CD4-positive, alpha-beta T cell treated with Interleukin-17A for 1 hour (primary cell): ENCODE measurements at places on chromosomes 1 and 21.

- no peak for DNase-seq
These were observed 2.7 kb downstream of the FAM163A start for GRCh38 chr1:179745743-179746142.

DNA sequence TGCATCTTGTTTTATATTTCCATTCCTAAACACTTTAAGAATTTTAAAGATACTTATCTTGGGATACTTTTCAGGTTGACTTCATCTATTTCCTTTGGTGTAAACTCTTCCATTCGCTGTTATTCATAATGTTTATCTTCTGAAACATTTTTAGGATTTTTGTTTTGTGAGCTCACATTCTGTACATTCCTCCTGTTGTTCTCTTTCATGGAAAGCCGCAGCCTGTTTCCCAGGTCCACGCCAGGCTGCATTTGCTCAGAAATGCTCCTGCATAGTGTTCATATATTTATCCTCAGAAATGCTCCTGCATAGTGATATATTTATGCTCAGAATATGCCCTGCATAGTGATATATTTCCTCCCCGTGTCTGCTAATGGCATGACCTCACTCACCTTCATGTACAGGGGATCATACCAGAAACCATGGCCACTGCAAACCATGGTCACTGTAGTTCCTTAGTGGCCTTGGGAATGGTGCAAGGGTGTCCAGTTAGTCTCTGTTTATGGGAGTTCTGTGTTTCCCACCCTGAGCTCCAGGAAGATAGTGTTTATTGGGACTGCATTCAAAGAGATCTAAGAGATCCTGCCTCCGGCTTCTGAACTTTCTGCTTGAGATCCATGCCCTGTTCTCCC, 153.9 kb upstream of the GREM2 start:
- no peak for DNase-seq

DNA sequence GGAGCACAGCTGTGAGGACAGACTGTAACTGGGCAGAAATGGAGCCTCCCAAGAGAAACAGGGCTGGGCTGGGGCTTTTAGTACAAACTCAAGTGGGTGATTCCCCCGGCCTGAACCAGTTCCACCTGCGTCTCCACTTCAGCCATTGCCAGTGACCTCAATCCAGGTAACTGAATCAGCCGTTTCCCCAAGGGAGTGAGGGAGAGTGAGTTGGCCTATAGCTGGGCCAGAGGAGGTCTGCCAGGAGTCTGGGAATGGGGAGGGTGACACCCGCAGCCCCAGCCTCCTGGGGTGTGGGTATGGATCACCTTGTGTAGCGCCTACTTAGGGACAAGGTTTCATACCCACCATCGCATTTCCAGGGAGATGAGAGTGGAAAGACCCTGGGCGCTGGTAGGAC, 8.5 kb downstream of the SLC26A9 start:
- DNase-seq: no peak

DNA sequence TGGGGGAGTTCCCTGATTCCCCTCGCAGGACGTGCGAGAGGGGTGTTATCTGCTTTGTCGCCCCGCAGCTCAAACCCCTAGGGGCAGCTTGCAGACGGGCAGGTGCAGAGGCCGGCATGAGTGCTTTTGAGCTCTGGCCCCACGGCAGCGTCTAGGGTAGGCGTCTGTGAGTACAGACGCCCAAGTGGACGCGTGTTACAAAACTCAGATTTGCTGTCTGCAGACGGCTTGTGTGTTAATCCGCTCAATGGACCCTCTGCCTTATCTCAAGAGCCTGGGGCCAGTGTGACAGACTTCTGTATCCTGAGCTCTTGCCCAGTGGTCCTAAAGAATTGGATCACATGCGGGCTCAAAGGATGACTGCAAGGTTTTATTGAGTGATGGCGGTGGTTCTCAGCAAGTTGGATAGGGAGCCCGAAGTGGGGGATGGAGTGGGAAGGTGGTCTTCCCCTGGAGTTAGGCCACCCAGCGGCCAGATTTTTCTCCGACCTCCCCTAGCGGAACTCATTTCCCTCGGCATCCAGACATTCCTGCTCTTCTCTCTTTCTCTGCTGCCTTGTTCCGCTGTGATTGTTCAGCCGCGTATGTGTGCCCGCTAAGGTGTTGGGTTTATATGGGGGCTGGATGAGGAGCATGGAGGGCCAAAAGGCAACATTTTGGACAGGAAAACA, 9.4 kb downstream of the CFHR4 start:
- DNase-seq: no peak

- DNase-seq: no peak
These were observed 810 bp upstream of the HLX start for GRCh38 chr1:220878191-220879075.

GRCh38 chr1:16644193-16644481, 22.6 kb downstream of the RNU1-3 start:
- DNase-seq: no peak

GRCh38 chr1:38403667-38404066, 357.1 kb upstream of the POU3F1 start:
- DNase-seq: no peak

DNA sequence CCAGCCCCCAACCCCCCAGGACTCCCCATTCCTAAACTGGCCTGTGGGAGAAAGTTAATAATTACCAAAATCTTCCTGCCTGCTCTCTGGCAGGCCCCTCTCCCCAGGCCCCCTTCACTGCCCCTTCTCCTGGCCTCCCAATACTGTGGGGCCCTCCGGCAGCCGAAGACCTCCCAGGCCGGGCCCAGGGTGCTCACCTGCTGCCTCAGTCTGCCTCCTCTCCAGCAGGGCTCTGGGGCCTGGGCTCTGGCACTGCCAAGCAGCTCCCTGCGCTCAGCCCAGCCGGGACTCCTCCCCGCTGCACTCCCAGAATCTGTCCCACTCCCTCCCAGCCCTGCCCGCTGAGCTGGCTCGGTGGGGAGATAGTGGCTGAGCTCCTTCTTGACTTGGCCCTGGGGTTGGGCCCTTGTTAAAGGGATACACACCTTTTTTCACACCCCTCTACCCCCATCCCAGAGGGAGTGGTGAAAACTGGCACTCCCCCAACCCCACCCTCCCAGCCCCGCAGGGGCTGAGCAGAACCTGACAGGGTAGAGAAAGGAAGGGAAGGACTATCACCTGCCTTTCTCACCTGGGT, at the start of gene S100A16:
S100A16 (minus strand) TSS at position 383 of the 577 bp plus-strand sequence. CDS start 4,986 bp downstream, outside the sequence.
- DNase-seq: no peak

DNA sequence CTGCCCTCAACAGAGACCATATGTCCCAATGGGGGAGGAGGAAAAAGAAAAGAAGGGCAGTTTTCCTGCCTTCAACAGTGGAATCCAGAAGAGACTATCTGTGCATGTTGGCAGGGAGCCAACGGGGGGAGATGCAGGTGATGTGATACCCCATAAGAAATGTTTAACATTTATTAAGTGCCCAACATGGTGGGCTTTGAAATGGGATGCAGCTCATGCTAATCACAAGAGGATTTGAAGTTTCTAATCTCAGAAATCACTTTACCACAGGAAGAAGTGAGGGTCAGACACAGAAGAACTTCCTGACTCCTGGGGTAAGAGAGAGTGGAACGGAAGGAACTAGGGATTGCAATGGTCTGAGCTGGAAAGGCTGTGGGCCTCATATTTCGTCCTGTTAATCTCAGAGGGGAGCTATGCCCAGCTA, 16.2 kb downstream of the CSRP1 start:
- no peak for DNase-seq

DNA sequence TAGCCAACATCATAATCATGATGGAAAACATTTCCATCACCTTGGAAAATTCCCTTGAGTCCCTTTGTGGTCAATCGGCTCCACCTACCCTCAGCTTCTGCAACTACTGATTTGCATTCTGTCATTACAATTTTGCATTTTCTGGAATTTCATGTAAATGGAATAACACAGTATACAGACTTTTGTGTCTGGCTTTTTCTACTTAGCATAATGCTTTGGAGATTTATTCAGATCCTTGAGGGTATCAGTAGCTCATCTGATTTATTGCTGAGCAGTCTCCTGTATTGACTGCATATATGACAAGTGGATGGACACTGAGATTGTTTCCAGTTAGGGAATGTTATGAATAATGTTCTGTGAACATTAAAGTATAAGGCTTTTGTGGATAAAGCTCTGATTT, 358.3 kb downstream of the USP25 start:
- DNase-seq: no peak

DNA sequence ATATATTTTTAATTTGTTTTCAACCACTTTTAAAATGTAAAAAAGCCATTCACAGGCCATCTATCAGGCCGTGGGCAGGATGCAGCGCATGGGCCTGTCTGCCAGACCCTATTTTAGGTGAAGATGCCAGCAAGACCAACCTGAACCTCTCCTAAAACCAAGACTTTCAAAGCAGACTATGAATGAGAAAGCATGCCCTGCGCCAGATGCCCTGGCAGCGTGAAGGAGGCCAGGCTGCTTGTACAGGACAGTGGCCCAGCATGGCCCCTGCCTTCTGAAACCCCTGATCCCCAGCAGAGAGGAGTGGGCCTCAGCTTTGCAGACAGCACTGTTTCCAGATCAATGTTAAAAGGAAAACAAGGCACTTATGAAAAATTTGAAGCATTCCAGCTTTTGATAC, 31.6 kb downstream of the WDR4 start:
- no peak for DNase-seq

GRCh38 chr1:84089867-84090266, 54.2 kb upstream of the PRKACB start:
- no peak for DNase-seq

GRCh38 chr1:1391225-1391624, 7.9 kb downstream of the CCNL2 start:
- no peak for DNase-seq

GRCh38 chr1:221987860-221988520, 246.1 kb upstream of the DUSP10 start:
- DNase-seq: no peak

DNA sequence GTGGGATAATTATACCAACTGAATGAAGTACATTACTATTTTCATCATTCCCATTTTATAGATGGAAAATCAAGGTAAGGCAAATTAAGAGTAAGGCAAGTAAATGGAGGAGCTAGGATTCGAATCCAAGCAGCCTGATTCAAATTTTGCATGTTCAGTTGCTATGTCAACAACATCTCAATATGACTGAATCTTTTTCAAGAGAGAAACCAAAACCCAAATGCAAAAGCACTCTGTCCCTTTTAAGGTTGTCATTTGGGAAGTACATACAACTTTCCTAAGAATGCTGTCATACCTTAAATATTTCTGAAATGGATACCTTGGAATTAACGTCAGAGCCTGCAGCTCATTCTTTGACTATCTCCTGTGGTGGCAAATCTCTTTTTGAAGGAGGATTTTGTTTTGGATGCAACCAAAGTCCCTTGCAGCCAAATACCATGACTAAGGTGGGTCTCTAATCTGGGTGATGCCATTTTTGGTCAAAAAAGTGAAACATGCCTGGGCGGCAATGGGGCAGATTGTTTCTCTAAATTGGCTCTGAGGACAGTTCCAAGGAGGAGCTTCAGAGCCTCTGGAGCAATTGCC, 25.4 kb downstream of the ADAMTS1 start:
- DNase-seq: no peak

DNA sequence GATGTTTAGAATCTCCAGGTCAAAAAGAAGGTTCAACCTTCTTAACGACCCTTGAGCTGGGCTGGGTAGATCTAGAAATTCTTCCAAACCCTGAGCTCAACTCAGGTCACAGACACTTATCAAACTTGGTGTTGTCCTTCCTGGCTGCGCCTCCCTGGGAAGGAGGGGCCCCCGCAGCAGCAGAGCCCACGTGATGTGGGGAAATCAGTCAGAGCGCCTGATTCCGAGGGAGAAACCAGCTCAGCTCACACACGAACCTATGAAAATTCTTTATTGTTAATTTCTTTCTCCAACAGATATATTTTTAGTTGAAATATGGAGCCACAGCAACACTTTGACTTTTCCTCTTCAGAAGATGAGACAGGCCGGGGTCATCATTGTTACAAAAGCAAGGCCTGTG, 24.3 kb upstream of the CLSTN1 start:
- no peak for DNase-seq

- no peak for DNase-seq
These were observed 146.6 kb upstream of the ADGRL2 start for GRCh38 chr1:81654147-81654546.

- DNase-seq: no peak
These were observed 4.1 kb upstream of the OLIG2 start for GRCh38 chr21:33021667-33022066.

GRCh38 chr21:37281579-37281978, 14.4 kb upstream of the VPS26C start:
- DNase-seq: no peak

DNA sequence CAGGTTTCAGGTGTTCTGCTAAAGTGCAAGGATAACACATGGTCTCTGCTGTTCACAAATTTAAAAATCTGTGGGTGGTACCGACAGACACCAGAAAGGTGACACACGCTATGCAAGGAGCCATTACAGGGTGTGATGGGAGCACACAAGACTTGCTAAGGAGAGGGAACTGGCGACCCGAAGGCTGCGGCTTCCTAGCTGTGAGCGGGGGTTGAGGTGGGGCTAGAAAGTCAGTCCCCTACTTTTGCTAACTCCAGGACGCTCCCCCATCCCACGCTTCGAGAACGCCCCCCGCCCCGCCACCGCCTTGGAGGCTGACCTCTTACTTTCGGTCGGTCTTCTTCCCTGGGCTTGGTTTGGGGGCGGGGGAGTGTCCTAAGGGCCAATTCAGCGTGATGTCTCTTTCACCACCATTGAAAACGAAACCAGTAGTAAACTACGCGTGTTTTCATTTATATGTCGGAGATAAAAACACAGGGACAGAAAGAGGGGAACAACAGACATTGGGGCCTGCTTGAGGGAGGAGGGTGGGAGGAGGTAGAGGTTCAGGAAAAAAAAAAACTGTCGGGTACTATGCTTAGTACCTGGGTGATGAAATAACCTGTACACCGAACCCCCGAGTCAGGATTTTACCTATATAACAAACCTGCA, 1.1 kb downstream of the CKS1B start:
- DNase-seq: peak; percentile 65

DNA sequence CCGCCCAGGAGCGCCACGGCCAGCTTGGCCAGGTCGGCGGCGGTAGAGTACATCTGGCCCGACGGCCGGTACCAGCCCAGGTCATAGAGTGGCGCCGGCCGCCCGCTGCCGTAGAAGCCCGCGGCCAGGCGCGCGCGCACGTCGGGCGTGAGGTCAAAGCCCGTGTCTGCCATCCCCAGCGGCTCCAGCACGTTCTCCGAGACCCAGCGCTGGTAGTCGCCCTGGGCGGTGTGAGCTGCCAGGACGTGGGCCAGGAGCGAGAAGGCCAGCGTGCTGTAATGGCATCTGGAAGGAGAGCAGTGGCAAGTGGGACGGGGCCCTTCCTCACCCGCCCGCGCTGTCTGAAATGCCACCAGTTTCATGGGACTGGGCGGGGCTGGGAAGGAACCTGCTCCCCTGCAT, 18.9 kb downstream of the LACTBL1 start:
- no peak for DNase-seq

DNA sequence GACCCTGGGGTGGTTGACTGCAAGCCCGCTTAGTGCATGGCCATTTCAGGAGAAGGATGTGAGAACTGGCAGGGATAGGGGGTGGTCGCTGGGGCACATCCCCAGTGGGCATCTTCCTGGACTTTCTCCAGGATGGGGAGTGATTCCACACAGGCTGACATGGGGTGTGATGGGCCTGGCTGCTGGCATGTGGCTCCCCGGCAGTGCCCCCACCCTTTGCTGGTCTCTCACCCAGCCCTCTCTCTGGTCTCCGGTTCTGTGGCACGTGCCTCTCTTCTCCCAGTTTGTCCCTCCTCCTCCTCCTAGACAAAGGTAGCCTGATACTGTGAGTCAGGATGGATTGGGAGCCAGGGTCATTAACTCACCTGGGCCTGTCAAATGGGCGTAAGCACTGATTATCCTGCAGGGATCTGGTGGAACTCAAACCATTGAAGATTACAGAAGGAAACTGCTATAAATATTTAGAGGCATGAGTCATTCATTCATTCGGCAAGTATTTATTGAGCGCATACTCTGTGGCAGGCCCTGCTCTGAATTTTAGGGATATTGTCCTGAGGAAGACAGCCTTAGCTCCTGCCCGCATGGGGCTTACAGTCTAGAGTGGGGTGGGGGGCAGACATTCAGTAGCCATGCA, 23.6 kb upstream of the EPS8L3 start:
- no peak for DNase-seq
